CD4-positive, alpha-beta T cell treated with Interleukin-4 for 1 hour (primary cell): ENCODE measurements at places on chromosomes 2 and 18.

DNA sequence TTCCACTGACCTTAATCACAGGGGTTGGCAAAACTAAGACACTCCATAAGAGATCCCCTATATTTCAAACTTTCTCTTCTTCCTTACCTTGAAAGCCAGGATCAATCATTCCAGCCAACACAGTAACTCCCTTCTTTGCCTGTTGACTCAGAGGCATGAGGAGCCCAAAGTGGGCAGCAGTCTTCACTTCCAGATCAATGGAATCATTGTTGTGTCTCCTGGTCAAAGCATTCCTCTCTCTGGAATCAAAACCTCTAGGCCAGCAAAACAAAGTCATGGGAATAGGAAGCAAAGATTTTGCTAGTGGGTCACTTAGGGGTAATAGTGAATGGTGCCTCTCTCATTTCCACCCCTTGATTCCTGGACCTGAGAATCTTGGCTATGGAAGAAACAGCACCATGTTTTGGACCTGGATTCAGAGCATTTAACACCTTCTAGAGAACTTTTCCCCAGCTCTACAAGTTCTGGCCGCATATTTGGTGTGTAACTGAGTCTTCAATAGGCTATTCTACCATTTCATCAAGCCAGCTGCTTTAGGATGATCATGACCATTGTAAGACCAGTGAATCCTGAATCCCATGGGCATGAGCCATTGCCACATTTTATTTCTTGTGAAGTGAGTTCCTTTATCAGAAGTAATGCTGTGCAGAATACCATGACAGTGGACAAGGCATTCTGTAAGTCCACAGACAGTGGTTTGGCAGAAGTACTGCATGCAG lies 65.7 kb upstream of the SERPINE2 start:
- DNase-seq = no peak

DNA sequence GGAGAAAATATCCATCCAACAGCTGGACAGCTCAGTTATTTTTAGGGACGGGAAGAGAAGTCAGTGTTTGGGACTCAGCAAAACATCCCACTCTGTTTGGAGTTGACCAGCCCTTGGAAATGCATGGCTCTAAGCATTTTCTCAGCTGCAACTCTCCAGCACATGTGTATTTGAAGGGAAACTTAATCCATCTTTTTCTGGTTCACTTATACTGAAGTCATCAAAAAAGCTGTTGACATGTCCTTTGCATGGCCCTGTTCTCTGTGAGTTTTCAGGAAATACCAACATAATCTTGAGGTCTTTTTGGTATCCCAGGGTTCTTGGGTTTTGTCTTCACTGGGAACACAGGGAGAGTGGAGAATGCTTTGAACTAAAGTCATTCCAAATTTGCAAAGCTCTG lies 91.9 kb upstream of the CELF4 start:
- no peak for DNase-seq

- DNase-seq = no peak
Measured at GRCh38 chr2:120867290-120868241, 131.9 kb downstream of the GLI2 start.

DNA sequence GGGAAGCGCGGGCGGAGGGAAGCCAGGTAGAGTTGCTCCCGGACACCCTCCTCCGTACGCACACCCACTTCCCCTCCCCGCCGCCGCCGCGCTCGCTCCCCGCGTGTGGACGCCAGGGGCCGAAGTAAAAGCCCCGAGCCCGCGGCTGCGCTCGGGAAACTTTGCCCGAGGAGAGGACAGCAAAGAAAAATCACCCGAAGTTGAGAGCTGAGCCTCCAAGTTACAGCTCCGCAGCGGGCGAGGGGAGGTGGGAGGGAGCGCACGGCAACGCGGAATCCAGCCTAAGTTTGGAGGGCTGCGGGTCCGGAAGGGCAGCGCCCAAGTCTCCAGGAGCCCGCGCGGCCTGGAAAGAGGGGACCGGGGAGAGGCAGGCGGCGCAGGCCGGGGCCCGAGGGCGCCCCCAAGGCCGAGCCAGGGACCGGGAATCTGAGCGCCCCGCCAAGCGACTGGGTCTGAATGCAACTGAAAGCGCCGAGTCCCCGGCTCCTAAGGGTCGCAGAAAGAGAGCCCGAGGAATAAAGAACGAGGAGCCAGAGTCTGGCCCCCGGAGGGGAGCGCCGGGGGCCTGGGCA lies 706 bp upstream of the BCL11A start:
- DNase-seq = peak; percentile 21

DNA sequence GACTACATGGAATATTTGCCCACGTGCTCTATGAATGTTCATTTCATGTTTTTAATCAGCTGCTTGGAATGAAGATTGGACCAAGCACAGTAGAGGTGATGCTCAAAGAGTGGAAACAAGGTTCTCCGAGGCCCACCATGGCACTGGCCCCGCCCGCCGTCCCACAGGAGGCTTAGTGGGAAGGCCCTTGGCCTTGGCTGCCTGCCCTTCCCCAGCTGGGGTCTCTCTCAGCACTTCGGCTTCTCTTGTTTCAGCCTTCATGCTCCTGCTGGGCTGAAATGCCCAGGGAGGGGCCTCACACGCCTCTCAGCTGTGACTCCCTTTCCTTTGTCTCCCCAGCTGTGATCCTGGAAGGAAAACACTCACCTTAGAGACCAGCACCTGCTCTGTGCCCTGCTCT lies 833.2 kb downstream of the GALR1 start:
- DNase-seq = no peak

GRCh38 chr2:196437626-196438025 lies 201.9 kb upstream of the CCDC150 start:
- no peak for DNase-seq

DNA sequence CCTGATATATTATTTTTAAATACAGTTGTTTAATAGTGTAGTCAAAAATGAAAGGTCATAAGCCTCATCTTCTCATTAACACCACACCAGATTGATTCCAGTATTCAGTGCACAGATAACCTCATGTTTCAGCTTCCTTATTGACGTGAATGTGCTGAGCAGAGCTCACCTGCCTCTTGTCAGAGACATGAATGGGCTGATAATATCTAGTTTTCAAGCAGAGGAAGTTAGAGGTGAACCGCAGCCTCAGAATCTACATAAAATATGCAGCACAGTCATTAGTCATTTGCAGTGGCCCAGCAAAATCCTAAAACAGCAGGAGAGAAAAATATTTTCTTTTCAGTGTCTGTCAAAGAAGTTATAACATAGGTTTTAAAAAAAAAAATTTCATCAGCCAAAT lies 216.2 kb downstream of the GBX2 start:
- peak; percentile 38 for DNase-seq

GRCh38 chr2:70005216-70005615 lies 43.8 kb upstream of the ASPRV1 start:
- DNase-seq = no peak

- DNase-seq = no peak
Measured at GRCh38 chr18:46413684-46414083, 243.3 kb downstream of the LOXHD1 start.

GRCh38 chr2:22890132-22890531 lies 494.8 kb upstream of the KLHL29 start:
- no peak for DNase-seq

- DNase-seq = no peak
Measured at GRCh38 chr18:35822413-35822812, 150.1 kb upstream of the RMP24 start.

GRCh38 chr2:218396688-218397462 lies 2.8 kb upstream of the CTDSP1 start:
- peak; percentile 81 for DNase-seq

GRCh38 chr2:228581731-228582130 lies 400.2 kb upstream of the SPHKAP start:
- DNase-seq = no peak

GRCh38 chr2:133504566-133505505 lies 63.4 kb downstream of the NCKAP5 start:
- DNase-seq = no peak

- no peak for DNase-seq
Measured at GRCh38 chr2:68328901-68329300, 9.2 kb upstream of the CNRIP1 start.

DNA sequence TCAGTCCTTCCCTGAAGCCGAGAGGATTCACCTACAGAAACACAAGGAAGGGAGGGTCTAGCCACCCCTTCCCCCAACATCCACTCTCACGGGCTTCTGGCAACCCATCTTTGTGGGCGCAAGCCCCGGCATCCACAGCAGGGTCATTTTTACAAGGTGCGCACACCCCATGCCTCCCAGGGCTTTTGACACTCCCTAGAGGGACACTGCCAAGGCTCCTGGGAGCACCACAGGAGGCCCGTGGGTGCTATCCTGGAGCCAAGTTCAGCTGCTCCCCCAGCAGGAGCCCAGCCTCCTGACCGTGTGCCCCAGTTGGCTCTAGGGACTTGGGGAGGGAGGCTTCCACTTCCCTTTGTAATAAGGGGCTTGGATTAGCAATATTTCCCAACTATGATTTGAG lies 251.6 kb downstream of the TNS1 start:
- DNase-seq = no peak

- DNase-seq = no peak
Measured at GRCh38 chr2:241869087-241869961, at the start of gene RTP5. Gene RTP5, plus strand, starts transcription at chr2:241869729. Its CDS starts 28 bp downstream, at chr2:241869757.

- DNase-seq = no peak
Measured at GRCh38 chr18:42094875-42095274, 139.8 kb downstream of the PIK3C3 start.

GRCh38 chr2:134320930-134321329 lies 67.1 kb downstream of the MGAT5 start:
- DNase-seq = peak; percentile 50

- DNase-seq = no peak
Measured at GRCh38 chr2:135931776-135932443, 53.5 kb downstream of the DARS1 start.

- DNase-seq = no peak
Measured at GRCh38 chr2:111134055-111134454, 13.3 kb downstream of the BCL2L11 start.

- DNase-seq = no peak
Measured at GRCh38 chr2:198517976-198518375, 713.6 kb downstream of the PLCL1 start.

DNA sequence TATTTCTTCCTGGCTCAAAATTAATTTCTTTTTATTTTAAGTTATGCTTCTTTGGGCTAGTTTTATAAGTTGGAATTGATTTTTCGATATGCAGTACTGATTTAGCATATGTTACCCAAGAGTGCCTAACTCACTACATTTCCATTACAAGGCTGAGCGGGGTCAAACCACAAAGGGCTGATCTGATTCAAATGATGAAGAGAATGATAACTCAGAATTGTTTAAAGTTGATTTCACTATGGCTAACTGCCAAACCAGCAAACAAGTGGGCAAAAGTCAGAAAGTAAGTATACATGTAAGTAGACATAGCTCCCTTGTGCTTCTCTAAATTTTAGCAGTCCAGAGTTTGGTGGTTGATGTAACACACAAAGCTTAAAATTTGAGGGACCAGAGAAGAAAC lies 35.6 kb downstream of the RAD51AP2 start:
- DNase-seq = no peak
